Stimulated activated CD8-positive, alpha-beta memory T cell treated with anti-CD3 and anti-CD28 coated beads, Interleukin-7, amount 100 ng/mL, for 1 hour (primary cell): ENCODE measurements at places on chromosomes 7 and 10.

DNA sequence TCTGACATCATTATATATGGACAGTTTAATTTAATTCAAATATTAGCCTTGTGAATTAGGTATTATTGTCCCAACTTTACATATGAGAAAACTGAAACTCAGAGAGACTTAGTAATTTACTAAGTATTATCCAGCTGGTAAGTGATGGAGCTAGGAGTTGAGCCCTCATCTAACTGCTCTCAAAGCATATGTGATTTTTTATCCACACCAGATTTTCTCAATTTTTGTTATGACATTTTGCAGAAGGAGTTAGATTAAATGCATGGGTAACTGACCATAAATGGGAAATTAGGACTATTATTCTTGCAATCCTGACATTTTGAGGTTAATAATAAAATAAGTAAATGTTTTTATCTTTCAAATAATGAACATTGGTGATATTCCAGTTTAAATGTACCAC, 778.3 kb upstream of the SORCS1 start:
- no peak for DNase-seq

DNA sequence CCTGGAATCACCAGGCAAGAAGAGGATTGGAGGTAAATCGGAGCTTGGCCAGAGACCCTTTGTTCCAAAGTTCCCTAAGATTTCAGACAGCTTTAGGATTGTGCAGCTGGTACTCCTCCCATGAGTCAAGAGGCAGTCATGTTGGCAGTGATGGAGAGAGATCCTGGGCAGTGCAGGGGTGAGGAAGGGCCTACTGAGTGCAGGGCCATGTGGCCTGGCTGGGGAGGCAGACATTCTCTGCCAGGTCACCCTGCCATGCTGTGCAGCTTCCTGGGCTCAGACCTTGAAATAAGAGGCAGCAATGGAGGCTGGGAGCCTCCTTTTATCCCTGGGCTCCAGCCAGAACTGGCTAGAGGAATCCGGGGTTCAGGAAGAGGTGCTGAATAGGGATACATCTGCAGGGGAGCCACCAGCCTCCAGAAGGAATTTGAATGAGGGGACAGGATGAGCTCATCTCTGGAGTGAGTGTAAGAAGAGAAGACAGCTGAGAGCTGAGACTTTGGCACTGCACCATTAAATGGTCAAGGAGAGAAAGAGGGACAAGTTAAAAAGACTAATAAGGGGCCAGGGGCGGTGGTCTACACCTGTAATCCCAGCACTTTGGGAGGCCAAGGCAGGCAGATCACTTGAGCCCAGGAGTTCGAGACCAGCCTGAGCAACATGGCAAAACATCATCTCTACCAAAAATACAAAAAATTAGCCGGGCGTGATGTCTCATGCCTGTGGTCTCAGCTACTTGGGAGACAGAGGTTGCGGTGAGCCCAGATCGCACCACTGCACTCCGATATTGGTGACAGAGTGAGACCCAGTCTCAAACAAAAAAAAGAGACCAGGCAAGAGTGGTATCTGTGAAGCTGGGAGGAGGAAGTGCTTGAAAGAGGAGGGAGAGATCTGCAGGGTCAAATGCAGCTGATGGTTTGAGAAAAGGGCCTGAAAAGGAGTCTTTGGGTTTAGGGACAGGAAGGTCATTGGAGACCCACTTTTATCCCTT, 12.0 kb downstream of the SFTPD start:
- DNase-seq, result no peak

GRCh38 chr7:67451306-67451705, 454.7 kb downstream of the TYW1 start:
- DNase-seq, result no peak

DNA sequence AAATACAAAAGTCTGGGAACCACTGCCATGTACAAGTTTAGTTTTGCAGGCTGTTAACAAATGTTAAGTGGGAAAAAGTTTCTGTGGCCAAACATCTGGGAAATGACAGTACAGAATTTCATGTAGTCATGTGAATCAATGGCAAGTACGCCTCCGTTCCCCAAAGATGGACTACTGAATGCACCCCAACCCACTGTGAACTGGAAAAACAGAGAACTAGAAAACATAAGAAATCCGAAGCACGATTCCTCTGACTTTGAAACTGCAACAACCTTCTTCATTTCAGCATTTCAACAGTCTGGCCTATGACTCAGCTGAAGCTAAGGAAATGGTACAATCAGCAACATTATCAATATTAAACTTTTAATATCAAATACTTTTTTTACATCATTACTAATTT, 41.8 kb downstream of the MCMBP start:
- DNase-seq, result no peak

- DNase-seq, result no peak
These were observed 45.9 kb downstream of the RAMP3 start for GRCh38 chr7:45203459-45203858.

- DNase-seq, result no peak
These were observed 49.1 kb downstream of the GCC1 start for GRCh38 chr7:127536394-127536691.

GRCh38 chr10:21885940-21886339, 117.6 kb downstream of the DNAJC1 start:
- DNase-seq, result no peak

GRCh38 chr10:87771871-87772500, 46.0 kb downstream of the ATAD1 start:
- DNase-seq, result no peak

DNA sequence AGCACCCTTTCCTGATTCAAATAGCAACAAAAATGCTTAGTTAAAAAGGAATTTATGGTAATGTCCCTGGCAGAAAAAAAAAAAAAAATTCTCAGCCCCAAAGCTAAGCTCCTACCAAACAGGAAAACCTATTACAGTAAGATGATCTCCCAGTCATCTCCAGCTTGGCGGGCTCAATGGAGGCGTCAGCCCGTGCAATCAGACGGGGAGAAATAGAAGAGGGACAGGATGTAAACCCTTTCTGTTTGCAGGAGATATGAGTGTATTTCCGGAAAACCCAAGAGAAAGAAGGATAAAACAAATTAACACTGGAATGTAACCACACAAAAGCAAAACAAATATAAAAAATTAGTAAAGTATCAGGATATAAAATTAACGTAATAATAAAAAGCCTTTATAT, 242.8 kb downstream of the TCERG1L start:
- DNase-seq, result no peak

- DNase-seq, result no peak
These were observed 94.4 kb upstream of the STEAP4 start for GRCh38 chr7:88401009-88401623.

DNA sequence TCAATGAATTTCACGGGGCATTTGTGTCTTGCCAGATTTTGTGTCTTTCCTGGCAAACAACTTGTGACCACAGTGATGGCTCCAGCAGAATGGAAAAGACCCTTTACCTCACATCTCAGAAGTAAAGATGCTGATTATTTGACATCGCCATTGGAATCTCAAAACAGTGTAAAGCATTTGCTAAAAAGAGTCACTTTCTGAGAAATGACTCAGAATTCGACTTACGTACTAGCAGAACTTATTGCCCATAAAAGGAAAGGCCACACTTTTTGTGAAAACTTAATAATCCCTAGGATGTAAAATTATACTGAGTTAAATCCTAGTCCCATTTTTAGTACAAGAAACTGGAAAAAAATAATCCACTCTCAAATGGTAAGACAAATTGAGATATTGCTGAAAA, 35.9 kb upstream of the PRKCQ start:
- DNase-seq, result no peak
